Frontal cortex (tissue), 4 donors: ENCODE measurements at places on chromosomes 12 and 14. TPM values are rescaled to one million over a fixed set of nuclear protein-coding genes. Genes with fewer than 3 reads are reported as not detected.

GRCh38 chr12:82019533-82019932 is 260.4 kb upstream of the PPFIA2 start:
- no peak for DNase-seq

DNA sequence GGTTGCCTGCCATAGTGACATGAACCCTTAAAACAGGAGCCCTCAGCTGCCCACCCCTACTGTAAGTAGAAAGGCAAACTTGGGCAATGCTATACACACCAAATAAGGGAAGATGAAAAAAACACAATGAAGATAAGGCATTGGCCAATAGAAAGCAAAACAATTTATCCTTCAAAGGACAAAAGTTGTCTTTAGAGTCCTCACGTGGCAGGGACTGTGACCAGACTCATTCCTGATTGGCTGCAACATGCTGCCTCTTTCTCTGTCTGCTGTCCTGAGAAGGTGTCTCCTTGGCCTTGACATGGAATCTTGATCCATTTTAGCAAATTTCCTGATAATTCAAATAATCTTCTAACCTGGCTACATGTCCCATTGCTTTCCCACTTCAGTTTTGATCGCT is 131.9 kb downstream of the GPR135 start:
- DNase-seq, result no peak

DNA sequence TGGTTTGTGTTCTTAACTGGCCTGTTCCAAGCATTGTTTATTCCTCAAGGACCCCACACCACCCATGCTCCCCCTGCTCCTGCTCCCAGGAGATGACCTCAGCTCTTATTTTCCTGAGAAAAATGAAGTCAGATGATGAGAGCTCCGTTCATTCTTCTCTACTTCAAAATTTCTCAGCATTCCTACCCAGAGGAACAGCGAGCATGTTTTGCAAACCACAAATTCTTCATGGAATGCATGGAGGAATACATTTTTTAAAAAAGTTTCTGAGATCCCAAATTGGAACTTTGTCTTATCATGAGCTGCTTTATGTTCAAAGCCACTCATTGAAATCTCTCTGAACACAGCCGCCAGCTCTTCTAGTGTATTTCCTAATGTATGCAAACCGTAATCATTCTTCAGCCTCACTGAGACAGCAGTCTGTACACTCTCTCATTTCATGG is 44.9 kb downstream of the SYNE2 start:
- DNase-seq, result no peak

GRCh38 chr12:68794653-68795251 is 13.2 kb upstream of the MDM2 start:
- no peak for DNase-seq

GRCh38 chr12:54631551-54631950 is 3.1 kb downstream of the LACRT start:
- DNase-seq, result no peak

- no peak for DNase-seq
Measured at GRCh38 chr12:57381693-57382220, 49.1 kb downstream of the R3HDM2 start.

- no peak for DNase-seq
Measured at GRCh38 chr12:54272214-54272613, 7.7 kb downstream of the CBX5 start.

- DNase-seq, result no peak
Measured at GRCh38 chr12:115984616-115985015, 292.9 kb downstream of the MED13L start.

- no peak for DNase-seq
Measured at GRCh38 chr14:104433401-104434213, 146.0 kb upstream of the C14orf180 start.

Gene RNASE7
- not detected for total RNA-seq

Gene DUSP6
- 38.3 TPM for total RNA-seq

DNA sequence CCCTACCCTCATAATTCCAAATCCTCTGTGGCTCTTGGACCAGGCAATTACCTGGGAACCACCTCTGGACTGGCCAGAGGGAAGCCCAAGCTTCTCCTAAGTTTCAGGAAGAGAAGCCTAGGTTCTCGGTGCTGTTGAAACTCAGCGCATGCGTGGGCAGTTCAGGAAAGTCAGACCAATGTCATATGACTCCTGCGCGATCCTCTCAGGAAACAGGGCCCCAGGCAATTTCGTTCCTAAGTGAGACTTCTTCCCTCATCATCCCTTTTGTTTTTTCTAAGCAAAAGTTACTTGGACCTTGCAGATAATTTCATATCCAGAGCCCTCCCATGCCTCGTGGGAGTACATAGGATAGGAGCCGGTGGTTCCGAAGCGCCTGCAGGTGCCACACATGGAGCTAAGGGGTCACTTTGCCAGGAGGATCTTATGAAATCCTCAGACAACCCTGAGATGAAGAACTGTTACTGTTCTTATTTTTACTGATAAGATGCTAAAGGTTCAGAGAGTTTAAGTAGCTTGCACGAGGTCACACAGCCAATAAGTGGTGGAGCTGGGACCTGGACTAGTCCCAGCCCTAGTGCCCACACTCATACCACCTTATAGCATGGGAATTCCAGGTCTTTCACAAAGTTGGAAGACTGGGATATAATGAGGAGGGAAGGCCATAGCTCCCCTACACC is 168.2 kb downstream of the ZFP36L1 start:
- DNase-seq, result no peak

DNA sequence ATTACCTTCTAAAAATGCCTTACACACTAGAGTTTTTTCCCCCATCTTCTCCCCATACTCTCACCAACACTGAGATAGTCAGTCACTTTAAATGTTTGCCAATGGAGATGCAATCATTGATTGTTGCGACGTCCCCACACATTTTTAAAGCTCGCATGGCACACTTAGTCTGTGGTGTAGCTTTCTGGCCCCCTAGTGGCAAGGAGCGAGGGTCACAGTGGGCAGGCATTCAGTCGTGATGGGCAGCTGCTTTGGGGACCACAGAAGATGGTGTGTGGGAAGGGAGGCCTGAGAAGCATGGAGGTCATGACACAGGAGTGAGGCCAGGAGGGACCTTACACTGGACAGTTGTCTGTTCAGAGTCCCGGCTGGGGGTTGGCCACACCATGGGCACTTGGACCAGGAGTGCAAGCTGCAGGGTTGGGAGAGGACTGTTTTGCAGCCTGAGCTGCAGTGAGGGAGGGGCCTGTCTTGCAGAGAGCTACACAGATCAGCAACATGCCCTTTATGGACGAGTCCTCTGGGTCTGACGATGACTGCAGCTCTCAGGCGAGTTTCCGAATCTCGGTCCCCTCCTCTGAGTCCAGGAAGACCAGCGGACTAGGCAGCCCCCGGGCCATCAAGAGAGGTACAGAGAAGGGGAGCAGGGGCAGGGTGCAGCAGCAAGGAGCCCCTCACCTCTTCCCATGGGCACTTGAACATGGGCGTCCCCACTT is 28.6 kb downstream of the PIGH start:
- DNase-seq, result peak; percentile 65

Gene KIAA0586
- 26.9 TPM for total RNA-seq

GRCh38 chr14:99232714-99233214 is 39.2 kb downstream of the BCL11B start:
- DNase-seq, result no peak

Gene OVCH1
- 0.41 TPM for total RNA-seq

- no peak for DNase-seq
Measured at GRCh38 chr12:19223695-19224094, 94.2 kb downstream of the PLEKHA5 start.

GRCh38 chr12:27462151-27462694 is 15.7 kb downstream of the SMCO2 start:
- no peak for DNase-seq

- DNase-seq, result no peak
Measured at GRCh38 chr12:56120158-56120846, 2.2 kb downstream of the ZC3H10 start.

Gene TEX52
- total RNA-seq, result not detected

GRCh38 chr14:52305014-52305413 is 9.1 kb upstream of the PTGER2 start:
- DNase-seq, result no peak

Gene CD163L1
- 5.7 TPM for total RNA-seq

Gene KLHL33
- total RNA-seq, result under 0.01 TPM

Gene KCNC2
- total RNA-seq, result 22.4 TPM

GRCh38 chr12:27769142-27769673 is 10.8 kb upstream of the KLHL42 start:
- no peak for DNase-seq

DNA sequence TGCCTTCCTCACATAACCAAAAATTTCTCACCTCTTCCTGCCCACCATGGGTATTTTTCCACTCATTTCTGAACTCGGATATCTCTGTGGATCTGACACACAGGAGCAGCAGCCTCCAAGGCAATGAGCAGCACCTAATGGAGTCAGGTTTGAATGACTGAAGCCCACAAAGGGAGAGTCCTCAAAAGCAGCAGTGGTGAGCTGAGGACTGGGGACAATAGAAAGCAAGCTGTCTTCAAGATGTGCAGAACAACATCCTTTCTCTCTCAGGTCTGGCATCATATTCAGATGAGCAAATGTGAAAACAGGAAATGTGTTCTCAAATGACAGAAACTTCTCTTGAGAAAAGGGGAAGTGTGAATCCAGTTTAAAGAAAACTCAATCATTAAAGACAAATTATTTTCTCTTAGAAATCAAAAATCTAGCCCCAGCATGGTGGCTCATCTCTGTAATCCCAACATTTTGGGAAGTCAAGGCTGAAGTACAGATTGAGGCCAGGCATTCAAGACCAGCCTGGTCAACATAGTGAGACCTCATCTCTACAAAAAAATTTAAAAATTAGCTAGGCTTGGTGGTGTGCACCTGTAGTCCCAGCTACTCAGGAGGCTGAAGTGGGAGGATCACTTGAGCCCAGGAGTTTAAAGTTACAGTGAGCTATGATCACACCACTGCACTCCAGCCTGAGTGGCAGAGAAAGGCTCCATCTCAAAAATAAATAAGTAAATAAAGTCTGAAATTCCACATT is 54.2 kb downstream of the C12orf42 start:
- no peak for DNase-seq

- DNase-seq, result no peak
Measured at GRCh38 chr12:130636370-130636769, 79.7 kb downstream of the RIMBP2 start.

DNA sequence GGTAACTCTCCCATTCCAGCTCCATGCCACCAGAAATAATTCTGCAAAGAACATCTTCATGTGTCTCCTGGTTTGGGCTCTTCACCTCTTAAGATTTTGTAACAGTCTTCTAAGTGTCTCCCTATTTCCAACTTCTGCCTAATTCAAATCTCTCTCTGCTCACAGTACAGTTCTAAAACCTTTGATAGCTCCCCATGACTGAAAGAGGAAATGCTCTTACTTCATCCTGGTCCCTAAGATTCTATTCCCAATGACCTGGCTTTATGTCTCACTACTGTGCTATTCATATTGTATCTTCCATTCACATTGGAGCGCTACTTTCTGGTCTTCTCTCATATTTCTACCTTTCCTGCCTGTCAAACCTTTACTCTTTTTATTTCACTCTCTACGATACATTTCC is 1.6 kb downstream of the AMN1 start:
- no peak for DNase-seq

Gene BICDL1
- total RNA-seq, result 24.5 TPM

- DNase-seq, result no peak
Measured at GRCh38 chr14:103109535-103110441, 13.5 kb upstream of the TNFAIP2 start.

Gene PKP2
- 7.3 TPM for total RNA-seq

Gene TMEM179
- 42.0 TPM for total RNA-seq

GRCh38 chr12:56129206-56129941 is 1.3 kb downstream of the ESYT1 start:
- peak; percentile 49 for DNase-seq

- no peak for DNase-seq
Measured at GRCh38 chr12:81809829-81810595, 50.9 kb upstream of the PPFIA2 start.

DNA sequence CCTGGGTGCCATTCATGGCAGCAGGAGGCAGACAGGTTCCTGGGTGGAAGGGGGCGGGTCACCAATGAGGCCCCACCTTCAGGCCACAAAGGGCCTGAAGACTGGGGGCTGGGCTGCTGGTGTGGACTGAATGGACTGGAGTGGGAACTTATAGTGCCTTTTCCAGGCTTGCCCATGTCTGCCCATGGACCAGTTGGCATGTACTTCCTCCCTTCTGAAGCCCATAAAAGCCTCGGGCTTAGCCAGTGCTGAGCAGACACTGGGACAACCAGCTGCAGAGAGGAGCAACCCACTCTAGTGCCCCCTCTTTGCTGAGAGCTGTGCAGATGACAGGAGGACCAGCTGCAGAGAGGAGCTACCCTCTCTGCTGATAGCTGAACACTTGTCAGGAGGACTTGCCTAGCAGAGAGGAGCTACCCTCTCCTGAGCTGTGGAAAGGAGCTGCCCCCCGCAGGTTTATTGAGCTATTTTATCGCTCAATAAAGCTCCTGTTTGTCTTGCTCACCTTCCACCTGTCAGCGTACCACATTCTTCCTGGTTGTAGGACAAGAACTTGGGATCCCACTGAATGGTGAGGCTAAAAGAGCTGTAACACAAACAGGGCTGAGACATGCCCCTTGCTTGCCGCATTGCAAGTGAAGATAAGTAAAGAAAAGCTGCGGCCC is 34.0 kb downstream of the APAF1 start:
- DNase-seq, result no peak
